Right ventricle myocardium superior (tissue), 1 donor: ENCODE measurements at places on chromosomes 2 and 18.
A peak's percentile ranks its signal among the peaks of the same experiment; 100 is the strongest.

- DNase-seq: no peak
These were observed 221.6 kb downstream of the PIK3C3 start for GRCh38 chr18:42176599-42176998.

- DNase-seq: no peak
These were observed 30.6 kb upstream of the PPP3R1 start for GRCh38 chr2:68282811-68283418.

DNA sequence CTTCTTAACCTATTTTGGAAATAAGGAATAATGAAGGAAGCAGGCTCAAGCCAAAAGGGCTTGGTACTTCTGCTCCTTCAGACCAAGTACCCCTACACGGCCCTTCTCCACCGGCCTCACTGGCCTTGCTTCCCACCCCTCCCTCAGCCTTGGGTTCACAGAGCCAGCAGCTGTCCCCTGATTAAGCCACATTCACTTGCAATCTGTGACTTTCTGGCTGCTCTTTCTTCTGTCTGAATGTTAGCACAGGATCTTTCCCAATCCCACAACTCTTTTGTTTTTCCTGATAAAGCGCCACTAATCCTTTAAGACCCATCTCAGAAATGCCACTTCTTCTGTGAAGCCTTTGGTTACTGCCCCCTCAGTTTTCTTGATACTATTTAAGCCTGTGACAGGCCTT, 52.4 kb downstream of the REEP1 start:
- no peak for DNase-seq

DNA sequence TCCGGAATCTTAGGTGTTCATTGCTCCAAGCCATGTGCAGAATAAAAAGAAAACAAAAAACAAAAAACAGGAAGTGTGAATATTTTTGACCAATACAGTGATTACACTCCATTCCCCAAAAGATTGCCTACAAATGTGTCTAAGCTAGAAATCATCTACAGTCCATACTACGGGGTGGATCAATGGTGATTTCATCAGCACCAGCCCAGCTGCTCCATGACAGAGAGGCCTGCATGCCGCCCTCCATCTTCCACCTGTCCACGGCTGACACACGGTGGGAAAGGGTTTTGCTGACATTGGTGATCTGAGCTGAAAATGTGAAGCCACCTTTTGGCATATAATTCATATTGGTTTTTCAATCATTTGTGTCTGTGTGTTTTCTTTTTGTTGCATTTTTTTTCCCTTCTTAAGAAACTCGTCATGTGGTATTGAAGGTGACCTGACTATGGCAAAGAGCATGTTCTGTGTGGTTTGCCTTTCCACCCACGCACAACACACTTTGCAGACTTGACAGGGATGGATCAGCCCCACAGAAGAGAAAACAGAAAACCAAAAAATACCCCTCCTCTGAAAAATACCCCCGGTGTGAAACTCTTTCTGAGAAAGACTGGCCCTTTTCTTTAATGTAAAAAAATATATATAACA, 533.1 kb downstream of the RNF144A start:
- DNase-seq: no peak

GRCh38 chr2:212595036-212595654, 56.5 kb upstream of the ERBB4 start:
- DNase-seq: no peak

DNA sequence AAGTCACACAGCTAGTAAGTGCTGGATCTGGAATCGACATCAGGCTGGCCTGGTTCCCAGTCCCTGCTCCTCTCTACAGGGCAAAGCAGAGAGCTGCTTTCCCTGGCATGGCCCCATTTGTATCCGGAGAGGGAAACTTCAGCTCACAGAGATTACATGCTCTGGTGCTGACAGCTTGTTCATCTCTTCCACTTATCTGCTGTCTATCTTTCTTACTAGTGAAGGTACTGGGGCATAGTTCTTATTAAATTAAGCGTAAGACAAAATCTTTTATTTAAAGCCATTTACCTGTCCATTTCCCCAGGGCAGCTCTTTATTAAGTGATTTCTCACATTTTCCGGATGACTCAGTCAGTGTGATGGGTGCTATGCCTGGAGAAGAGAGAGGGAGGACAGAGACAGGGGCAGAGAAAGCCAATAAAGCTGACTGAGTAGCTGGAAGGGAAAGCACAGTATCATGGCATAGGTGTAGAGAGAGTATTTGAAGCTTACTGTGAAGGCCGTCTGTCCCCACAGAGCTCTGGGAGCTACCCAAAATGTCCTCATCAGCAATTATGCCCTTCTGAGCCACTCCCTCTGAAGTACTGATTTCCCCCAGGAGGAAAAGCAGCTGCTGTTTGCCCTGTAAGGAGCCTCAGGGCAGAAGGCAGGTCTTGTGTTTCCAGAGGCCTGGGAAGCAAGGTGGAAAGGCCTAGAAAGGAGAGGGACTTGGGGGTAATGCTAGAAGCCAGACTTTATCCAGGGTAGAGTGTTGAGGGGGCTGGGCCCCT, 44.1 kb upstream of the EPAS1 start:
- DNase-seq: peak; percentile 87

DNA sequence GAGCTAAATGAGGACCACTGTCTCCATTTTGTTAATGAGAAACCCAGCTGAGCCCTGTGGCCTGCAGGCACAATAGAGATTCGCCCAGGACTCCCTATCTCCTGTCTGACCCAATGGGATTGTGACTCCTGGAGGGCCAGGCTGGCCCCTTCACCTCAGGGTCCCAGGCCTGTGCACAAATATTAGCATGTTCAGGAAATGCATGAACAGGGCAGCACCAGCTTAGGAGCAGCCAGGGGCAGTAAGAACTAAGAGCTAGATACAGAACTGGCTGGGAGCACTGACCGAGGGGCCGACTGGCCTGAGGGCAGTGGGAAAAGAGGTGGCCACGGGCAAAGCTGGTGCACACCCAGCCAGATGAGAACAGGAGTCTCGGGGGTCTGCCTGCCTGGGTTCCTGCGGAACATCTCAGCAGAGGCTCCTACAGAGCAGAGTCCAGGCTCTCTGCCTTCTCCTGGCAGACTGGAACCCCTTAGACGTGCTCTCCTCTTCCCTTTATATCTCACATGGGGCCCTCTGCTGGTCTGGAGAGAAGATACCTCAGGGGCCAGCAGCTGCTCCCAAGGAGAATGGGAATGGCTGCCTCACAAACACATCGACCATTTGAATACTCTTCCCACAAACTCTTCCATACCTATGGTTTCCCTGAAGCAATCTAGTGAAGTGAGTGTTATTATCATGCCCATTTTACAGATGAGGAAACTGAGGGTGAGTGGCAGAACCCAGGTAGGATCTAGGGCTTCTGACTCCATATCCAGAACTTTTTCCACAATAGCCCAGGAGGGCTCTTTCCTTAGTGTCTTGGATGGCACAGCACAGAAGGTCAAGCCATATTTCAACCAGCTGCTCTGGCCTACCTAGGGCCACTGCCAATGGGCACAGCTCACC, 77.6 kb upstream of the OTOF start:
- no peak for DNase-seq

DNA sequence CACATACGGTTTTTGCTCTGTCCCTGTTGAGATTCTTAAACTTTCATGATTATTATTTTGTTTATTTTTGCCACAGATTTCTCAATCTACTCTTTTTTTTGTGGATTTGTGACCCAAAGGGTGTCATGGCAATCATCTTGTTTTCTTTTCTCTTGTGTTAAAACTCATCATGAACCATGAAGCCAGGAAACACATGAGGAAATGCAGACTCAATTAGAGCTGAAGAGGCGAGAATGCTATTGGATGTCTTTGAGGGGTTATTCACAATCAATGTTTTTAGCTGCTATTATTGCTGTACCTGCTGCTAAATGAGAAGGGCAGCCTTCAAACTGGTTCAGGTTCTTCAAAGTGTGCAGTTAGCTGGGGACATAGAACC, 99.5 kb upstream of the MMADHC start:
- DNase-seq: no peak

GRCh38 chr2:45675263-45675812, 23.9 kb downstream of the PRKCE start:
- peak; percentile 49 for DNase-seq

DNA sequence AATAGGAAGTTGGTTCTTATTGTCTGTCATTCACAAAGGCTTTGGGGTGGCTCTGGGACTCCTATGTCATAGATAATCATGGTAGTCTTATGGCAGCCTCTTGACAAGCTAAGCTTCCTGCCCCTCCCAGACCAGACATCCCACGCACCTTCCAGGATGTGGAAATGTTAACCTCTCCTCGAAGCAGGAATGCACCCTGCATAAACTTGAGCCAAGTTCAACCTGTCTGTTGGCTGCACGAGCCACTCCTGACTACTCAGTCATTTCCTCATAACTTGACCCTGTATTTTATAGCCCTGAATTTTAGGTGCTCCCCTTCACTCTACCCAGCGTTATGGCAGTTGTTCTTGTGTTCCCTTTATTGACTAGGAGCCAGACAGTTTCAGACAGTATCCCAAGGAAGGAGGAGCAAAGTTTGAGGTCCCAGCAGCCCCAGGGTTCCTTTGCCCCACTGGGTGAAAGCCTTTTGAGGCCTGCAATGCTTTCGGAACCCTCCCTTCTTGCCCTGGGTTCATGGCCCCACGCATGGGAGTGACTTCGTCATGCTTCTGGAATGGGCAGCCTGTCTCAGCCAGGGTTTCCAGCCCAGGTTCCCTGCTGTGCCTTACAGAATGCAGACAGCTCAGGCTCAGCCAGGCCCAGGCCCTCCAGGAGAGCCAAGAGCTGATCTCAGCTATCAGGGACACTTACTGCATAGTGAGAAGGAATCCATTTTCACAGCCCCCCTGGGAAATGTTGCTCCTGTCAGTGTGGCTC, 15.6 kb upstream of the INO80C start:
- peak; percentile 72 for DNase-seq

DNA sequence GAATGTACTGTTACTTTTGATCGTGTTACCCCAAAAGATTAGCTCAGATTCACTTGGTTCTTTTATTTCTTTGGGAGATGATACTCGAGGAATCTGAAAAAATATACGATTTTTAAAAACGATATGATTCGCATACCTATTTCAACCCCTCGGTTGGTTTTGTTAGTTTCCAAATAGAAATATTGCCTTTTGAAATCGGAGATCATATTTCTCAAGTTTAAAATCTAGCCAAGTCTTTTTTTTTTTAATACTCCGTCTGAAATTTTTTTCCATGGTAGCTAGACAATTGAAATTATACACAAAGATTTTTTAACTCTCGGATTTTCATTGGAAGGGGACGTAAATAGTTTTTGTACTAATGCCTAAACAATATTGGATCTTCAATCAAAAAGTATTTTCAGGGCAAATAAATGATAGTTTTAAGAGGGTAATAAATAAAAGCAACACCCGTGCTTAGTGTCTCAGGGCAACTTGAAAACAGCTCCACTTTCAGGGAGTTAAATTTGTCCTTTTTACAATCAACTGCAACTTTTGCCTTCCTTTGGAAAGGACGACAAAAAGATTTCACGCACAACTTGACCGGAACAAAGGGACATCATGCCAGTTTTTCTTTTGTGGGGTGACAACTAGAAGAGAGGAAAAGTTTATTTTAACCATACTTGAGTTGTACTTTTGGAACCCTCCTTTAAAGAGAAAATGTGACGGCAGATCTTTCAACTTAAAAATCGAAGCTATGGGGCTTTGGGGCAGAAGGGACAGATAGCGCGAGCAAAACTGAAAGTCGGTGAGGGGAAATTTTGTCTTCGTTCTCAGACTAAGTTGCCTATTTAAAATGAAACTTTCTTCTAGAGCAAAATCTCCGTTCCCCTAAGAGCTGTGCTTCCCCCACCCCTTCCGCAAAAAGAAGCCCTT, 5.8 kb upstream of the ONECUT2 start:
- no peak for DNase-seq

DNA sequence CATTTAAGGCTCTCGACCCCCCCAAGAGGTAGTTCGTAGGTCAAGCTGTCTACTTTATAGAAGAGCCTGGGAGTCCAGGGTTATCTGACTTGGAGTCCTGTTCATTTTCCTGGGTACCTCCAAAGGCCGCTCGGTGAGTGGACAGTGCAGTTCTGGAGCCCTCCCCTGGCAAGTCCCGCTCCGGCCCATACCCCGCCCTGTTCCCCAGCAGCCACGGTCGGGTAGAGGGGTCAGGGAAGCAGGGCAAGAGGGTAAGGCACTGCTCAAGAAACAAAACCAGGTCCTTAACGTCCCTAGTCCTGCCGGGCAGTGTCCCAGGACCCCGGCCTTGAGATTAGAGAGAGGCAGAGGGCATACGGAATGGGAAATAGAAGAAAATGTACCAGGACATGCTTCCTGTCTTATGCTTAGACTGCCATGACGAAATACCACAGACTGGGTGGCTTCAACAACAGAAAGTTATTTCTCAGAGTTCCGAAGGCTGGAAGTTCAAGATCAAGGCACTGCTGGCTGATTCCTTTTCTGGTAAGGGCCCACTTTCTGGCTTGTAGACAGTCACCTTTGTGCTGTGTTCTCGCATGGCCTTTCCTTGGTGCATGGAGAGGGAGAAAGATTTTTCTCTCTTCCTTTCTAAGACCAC, 5.4 kb upstream of the HPCAL1 start:
- DNase-seq: no peak

GRCh38 chr2:191501561-191502168, 176.3 kb upstream of the NABP1 start:
- DNase-seq: no peak

- no peak for DNase-seq
These were observed 20.6 kb downstream of the FIGN start for GRCh38 chr2:163715199-163715598.

- peak; percentile 68 for DNase-seq
These were observed 494 bp downstream of the HNRNPLL start for GRCh38 chr2:38602136-38602731.

DNA sequence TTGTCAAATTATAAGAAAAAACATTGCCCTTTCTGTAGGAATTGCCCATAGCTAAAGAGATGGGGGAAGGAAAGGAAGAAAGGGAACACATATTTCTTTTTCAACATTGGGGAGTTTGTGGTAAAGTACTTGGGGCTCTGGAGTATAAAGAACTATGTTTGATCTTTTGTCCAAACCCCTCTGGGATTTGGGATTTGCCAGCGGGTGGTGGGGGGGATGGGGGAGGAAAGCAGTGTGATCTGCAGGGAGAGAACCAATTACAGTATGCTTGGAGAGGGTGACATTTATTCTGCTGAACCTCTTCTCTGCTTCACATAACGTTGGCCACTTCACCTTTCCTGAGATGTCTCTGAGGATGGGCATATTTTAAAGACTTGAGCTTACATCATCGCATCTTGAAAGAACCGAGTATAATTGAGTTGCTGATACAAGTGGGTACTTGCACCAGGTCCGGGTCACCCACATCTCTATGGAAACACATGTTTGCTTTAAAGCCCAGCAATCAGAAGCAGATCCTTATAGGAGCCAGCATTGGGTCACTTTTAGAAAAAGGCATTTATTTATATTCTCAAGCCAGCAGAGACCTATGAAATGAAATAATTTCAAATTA, 73.1 kb downstream of the SPATS2L start:
- no peak for DNase-seq

GRCh38 chr2:222142027-222142426, 156.8 kb downstream of the PAX3 start:
- DNase-seq: no peak

- no peak for DNase-seq
These were observed 147.7 kb upstream of the SP5 start for GRCh38 chr2:170567429-170567828.

GRCh38 chr18:50429207-50429948, 54.5 kb downstream of the SKA1 start:
- DNase-seq: no peak
